ENCODE measurements at places on chromosomes 5 and 9.

DNA sequence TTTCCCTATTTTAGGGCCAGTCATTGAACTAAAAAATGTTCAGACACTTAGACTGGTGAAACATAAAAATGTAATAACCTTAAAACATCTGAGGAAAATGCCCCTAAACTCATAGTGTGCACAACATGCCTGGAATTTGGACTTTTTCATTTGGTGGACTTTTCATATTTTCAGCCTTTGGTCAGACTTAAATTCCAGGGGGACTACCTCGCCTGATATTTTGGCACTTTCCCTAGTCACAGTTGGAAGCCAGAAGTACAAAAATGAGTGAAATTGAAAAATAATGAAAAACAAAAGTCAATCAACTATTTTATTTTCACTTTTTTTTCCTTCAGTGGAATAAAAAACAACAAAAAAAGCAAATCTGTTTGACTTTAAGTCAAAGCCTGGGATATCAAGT, 256.2 kb downstream of the ACTL7B start:
- DNase-seq, result no peak
- no peak overlapping the region for H3K4me3 ChIP-seq
- no peaks in the 10 kb centered on the region for H3K27me3 ChIP-seq

GRCh38 chr5:71695595-71695994, 23.5 kb upstream of the CARTPT start:
- H3K4me1 ChIP-seq, result peaks cover 37% of the 10 kb centered on the region
- no peak overlapping the region for H3K27ac ChIP-seq
- H3K27me3 ChIP-seq, result no peaks in the 10 kb centered on the region
- no peak overlapping the region for H3K4me3 ChIP-seq
- no peak for DNase-seq

DNA sequence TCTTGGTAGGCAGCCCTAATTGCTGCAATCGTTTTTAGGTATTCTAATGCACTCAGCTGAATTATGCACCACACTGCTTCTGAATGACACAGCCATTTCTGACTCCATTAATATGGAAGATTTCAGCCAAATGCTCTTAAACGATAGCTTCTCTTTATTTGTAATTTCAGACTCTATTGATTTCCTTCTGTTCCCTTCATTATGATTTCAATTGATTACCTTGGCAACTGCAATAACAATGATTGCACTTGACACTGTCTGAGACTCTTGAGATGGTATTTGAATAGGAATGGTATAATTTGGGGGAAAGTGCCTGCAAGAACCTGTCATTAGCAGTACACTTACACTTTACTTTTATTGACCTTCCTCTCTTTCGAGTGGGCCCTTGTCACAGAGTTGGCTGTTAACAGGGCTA, 296.1 kb upstream of the DMAC1 start:
- DNase-seq, result no peak
- no peak overlapping the region for H3K4me3 ChIP-seq
- no peaks in the 10 kb centered on the region for H3K36me3 ChIP-seq
- no peaks in the 10 kb centered on the region for H3K27me3 ChIP-seq
- no peaks in the 10 kb centered on the region for H3K4me1 ChIP-seq

DNA sequence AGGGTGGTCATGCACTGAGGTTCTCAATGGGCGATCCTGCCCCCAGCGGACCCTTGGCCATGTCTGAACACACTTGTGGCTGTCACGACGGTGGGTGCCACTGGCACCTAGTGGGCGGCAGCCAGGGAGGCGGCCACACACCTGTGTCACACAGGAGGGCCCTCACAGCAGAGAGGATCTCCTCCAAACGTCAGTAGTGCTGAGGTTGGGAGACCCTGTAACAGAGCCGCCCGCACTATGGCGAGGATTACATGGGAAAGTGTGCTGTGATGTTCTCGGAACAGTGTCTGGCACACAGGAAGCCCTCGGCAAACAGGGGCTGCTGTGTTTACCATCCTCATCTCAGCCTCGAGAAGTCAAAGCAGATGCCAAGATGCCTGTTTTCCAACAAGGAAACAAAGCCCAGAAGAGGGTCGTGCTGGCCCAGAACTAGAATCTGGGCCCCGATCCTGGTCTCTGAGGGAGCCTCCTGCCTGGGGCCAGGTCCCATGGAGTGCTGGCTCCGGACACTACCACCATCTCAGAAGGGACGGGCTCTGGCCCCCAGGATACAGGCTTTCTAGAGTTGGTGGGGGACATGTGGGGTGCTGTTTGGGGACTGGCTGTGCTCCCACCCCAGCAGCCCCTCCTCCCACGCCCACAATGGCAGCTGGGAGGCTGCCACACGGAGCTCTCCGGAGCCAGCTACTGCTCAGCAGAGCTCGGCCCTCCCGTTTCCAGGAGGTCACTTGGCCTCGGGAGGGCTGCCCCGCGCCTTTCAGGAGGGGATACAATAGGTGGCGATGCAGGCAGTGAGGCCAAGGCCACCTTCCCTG, 48.2 kb downstream of the DBH start:
- no peak for DNase-seq
- H3K36me3 ChIP-seq, result no peaks in the 10 kb centered on the region
- no peaks in the 10 kb centered on the region for H3K4me1 ChIP-seq
- H3K4me3 ChIP-seq, result no peak overlapping the region
- no peaks in the 10 kb centered on the region for H3K27me3 ChIP-seq

DNA sequence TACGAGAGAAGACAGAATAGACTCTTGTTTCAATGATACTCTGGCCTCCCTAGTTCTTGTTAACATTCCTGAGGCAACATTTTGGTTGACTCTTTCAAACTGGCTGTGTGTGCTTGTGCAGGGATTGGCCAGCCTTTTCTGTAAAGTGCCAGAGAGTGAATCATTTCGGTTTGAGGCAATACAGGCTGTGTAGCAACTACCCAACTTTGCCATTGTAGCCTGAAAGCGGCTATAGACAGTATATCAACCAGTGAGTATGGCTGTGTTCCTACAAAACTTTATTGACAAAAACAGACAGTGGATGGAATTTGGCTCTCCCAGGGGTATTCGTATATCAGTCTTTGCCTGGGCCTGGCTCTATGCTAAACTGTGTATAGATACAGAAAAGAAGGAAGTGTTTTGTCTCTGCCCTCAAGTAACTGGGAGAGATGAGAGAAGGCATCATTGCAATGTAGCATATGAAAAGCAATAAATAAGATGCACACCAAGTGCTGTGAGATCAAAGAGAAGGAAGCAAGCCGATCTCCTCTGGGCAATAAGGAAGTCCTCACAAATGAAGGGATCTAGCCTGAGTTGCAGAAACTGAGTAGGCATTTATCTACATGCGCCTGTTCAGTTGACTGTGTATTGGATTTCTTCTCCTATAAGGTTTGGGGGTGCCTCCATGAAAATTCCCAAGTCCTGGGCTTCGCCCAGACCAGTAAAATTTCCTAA, 568.0 kb upstream of the KLF4 start:
- H3K36me3 ChIP-seq, result no peaks in the 10 kb centered on the region
- no peak overlapping the region for H3K4me3 ChIP-seq
- no peak overlapping the region for H3K27ac ChIP-seq
- H3K27me3 ChIP-seq, result no peaks in the 10 kb centered on the region
- DNase-seq, result no peak
- no peaks in the 10 kb centered on the region for H3K4me1 ChIP-seq

DNA sequence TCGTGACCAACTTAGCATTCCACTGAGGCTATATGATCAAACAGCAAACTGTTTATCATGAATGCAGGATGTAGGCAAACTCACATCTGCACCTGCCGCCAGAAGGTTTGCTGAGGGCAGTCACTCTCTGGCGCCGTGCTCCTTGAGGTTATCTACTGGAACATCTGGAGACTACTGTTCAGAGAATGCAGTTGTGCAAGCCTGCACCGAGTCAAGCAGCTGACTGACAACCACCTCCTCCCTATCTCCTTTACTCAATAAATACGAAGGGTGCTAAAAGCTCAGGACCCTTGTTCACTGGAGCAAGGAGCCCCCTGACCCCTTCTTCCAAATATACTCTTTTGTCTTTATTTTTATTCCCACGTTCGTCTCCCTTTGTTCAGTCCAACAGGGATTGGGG, 27.1 kb downstream of the CCDC125 start:
- no peak overlapping the region for H3K4me3 ChIP-seq
- DNase-seq, result no peak
- H3K4me1 ChIP-seq, result no peaks in the 10 kb centered on the region
- no peaks in the 10 kb centered on the region for H3K27me3 ChIP-seq
- H3K27ac ChIP-seq, result no peak overlapping the region
- no peaks in the 10 kb centered on the region for H3K36me3 ChIP-seq

- no peak overlapping the region for H3K4me3 ChIP-seq
- H3K36me3 ChIP-seq, result no peaks in the 10 kb centered on the region
- peaks cover 8% of the 10 kb centered on the region for H3K4me1 ChIP-seq
- no peak for DNase-seq
These were observed 51.9 kb downstream of the MAPKAP1 start for GRCh38 chr9:125655066-125655633.

DNA sequence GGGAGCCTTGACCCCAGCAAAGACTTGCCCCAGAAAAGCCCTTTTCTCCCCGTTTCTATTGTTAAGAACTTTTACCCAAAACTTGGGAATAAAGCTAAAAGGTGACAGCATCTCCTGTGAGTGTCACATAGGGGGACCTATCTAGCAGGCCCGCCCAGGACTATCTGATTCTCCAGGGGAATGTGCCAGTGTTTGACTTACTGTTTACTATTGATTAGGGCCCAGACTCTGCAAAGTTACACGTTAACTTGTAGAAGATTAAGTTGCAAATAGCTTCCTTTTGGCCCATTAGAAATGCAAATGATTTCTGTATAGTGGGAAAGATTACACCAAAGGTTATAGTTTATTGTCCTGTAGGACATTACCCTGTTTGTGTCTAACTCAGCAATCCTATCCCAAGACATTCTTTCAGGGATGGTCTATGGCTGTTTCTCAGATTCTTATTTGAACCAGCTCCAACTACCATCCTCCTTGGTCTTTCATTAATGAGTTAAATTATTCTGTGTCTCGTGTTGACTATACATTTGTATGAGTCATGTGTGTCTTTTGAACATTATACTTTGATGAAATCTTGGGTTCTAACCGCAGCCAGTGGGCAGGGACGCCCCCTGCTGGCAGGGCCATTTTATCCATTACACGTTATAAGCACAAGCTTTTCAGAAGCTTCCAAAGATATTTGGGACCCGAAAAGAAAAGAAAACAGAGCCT, 60.7 kb downstream of the HRH2 start:
- no peak overlapping the region for H3K27ac ChIP-seq
- H3K4me1 ChIP-seq, result no peaks in the 10 kb centered on the region

DNA sequence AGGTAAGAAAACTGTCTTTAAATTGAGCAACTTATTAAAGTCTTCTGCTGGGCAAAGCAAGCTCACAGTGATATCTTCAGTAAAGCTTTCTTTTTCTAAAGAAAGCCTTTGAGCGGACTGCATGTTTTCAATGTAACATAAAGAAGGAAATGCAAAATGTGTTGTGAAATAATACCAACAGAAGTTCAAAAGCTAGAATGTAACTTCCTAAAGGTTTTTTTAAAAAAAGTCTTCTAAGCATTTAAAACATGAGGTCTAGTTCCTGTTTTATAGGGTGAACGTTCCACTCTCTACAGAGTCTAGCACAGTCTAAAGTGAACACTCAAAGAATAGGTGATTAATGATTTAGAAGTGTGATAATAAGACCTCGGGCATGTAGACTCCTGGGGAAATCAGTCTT, 62.9 kb downstream of the DENND1A start:
- peaks cover 67% of the 10 kb centered on the region for H3K27me3 ChIP-seq
- H3K36me3 ChIP-seq, result no peaks in the 10 kb centered on the region
- peaks cover 24% of the 10 kb centered on the region for H3K4me1 ChIP-seq
- H3K4me3 ChIP-seq, result no peak overlapping the region
- H3K27ac ChIP-seq, result no peak overlapping the region

- no peak overlapping the region for H3K27ac ChIP-seq
- H3K27me3 ChIP-seq, result no peaks in the 10 kb centered on the region
- no peak overlapping the region for H3K4me3 ChIP-seq
- DNase-seq, result no peak
- no peaks in the 10 kb centered on the region for H3K4me1 ChIP-seq
- H3K36me3 ChIP-seq, result no peaks in the 10 kb centered on the region
These were observed 79.3 kb upstream of the MAP3K1 start for GRCh38 chr5:56735849-56736641.

GRCh38 chr9:107246259-107247254, 36.5 kb upstream of the RAD23B start:
- H3K36me3 ChIP-seq, result no peaks in the 10 kb centered on the region
- no peak overlapping the region for H3K27ac ChIP-seq
- peaks cover 4% of the 10 kb centered on the region for H3K27me3 ChIP-seq
- no peaks in the 10 kb centered on the region for H3K4me1 ChIP-seq
- H3K4me3 ChIP-seq, result no peak overlapping the region

DNA sequence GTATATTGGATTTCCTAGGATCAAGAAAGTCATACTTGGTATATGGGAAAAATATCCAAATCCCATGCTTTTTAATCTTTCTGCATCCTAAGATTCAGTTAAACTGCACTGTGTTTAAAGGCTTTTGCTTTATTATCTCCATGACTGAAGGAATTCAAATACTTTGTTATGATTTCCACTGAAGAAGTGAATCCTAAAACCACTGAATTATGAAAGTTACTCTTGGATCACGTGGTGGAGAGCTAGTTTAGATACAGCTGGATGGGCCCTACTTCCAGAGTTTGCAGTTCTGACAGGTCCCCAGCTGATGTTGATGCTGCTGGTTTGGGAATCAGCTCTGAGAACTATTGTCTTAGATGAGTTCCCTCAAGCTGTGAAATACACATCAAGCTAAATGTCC, 5.0 kb downstream of the DAB2 start:
- DNase-seq, result no peak
- H3K36me3 ChIP-seq, result no peaks in the 10 kb centered on the region
- H3K27ac ChIP-seq, result no peak overlapping the region
- H3K4me3 ChIP-seq, result no peak overlapping the region
- peaks cover 27% of the 10 kb centered on the region for H3K4me1 ChIP-seq

GRCh38 chr5:82749461-82749820, 327.8 kb downstream of the TMEM167A start:
- peak overlapping the region; percentile 18 for H3K4me3 ChIP-seq
- H3K36me3 ChIP-seq, result no peaks in the 10 kb centered on the region
- H3K27me3 ChIP-seq, result peaks cover 20% of the 10 kb centered on the region
- peaks cover 41% of the 10 kb centered on the region for H3K4me1 ChIP-seq
- peak; percentile 94 for DNase-seq

- DNase-seq, result no peak
- H3K4me1 ChIP-seq, result peaks cover 8% of the 10 kb centered on the region
- no peak overlapping the region for H3K27ac ChIP-seq
- H3K4me3 ChIP-seq, result no peak overlapping the region
- no peaks in the 10 kb centered on the region for H3K27me3 ChIP-seq
These were observed 193.6 kb upstream of the PIK3R1 start for GRCh38 chr5:68021916-68022315.

DNA sequence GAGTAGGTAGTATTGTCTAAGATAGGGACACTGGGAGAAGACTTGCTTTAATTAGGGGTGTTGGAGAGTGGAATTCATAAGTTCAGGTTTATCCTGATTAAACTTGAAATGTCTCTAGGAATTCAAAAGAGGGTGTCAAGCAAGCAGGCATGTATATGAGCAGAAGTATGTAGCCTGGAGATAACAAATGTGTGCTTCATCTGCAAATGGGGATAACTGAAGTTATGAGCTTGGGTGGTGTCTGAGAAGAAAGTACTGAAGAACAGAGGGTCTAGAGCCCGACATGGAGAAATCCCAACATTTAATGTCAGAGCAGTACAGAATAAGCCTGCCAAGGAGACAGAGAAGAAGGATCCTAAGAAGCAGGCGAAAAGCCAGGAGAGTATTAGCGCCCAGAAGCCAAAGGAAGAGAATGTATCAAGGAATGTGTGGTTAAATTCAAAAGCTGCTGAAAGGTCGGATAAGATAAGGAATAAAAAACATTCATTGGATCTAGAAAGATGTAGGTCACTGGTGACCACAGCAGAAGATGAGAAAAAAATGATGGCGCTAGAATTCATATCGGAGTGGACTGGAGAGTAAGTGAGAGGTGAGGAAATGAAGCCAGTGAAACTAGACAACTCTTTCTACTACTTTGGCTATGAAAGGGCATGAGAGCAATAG, 401.5 kb upstream of the PIK3R1 start:
- no peaks in the 10 kb centered on the region for H3K27me3 ChIP-seq
- H3K4me3 ChIP-seq, result no peak overlapping the region
- no peaks in the 10 kb centered on the region for H3K4me1 ChIP-seq
- H3K36me3 ChIP-seq, result no peaks in the 10 kb centered on the region
- no peak overlapping the region for H3K27ac ChIP-seq

All from A673 (cell line).